ENCODE measurements at places on chromosomes 3 and 15.

DNA sequence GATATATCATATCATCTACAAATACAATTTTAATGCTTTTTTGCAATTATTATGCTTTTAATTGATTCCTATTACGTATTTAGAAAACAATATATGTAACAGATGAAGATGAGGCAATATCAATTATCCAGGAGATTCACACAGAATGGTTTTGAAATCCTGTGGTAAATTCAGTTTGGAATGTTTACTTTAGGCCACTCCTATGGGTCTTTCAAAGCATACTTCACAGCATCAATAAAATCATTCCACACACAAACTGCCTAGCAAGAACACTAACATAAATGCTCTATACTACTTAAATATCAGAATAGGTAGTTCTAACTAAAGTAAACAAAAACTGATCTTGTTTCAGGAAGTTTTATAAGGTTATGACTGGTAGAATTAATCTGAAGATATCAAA, 90.5 kb downstream of the FAM227B start:
- DNase-seq: peak; percentile 28

- DNase-seq: peak; percentile 50
These were observed 33.3 kb upstream of the PAQR5 start for GRCh38 chr15:69265347-69265955.

- no peak for DNase-seq
These were observed 10.6 kb downstream of the PLA2G4B start for GRCh38 chr15:41849204-41849603.

DNA sequence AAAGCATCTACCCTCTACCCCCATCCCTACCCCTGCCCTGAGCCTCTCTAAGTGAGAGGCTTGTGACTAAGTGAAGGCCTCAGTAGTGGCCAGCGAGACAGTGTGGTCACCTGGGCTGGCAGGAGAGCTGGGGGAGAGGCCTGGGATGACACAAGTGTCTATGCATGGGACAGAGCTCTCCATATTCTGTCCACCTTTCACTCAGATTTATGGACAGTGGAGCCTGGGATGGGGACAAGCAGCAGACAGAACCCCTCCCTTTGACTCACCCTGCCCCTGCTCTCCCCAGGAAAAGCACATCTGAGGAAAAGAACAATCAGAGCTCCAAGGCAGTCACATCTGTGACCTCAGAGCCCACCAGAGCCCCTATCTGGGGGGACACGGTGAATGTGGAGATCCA, 26.0 kb downstream of the CCDC33 start:
- no peak for DNase-seq

GRCh38 chr3:122800706-122801237, 5.9 kb downstream of the SLC49A4 start:
- no peak for DNase-seq

- DNase-seq: no peak
These were observed 11.8 kb upstream of the CDV3 start for GRCh38 chr3:133561679-133562078.

- DNase-seq: no peak
These were observed 9.1 kb downstream of the RASL12 start for GRCh38 chr15:65058394-65059368.

DNA sequence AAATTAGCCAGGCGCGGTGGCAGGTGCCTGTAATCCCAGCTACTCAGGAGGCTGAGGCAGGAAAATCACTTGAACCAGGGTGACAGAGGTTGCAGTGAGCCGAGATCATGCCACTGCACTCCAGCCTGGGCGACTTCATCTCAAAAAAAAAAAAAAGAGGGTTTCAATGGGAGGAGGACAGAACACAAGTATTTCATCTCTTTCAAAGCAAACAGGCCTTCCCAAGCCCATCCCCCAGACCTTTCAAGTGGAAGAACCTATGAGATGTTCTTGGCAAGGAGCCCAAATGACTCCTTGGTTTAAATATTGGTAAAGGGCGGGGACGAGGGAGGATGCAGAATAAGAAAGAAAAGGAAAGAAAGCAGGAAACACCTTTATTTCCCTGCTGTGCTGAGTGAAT, 62.2 kb upstream of the MCF2L2 start:
- no peak for DNase-seq

- DNase-seq: no peak
These were observed 55.2 kb downstream of the TBL1XR1 start for GRCh38 chr3:177141899-177142646.

DNA sequence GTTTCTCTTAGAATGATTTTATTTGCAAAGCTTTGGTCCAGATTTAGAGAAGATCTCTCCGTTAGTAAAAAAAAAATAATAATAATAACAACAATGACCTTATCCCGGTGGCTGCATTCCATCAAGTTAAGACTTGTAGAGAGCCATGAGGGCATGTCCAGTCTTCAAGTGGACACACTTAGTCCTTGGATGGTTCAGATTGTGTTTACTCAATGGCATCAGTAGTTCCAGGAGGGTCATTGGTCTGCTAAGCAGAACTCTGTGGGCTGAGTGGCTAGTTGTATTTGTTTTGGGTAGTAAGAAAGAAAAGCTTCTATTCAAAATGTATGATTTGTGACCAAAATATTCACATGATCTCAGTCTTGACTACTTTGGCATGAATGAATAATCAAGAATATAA, 116.3 kb upstream of the UBE2E2 start:
- DNase-seq: no peak

GRCh38 chr15:36811903-36812302, 232.5 kb downstream of the CDIN1 start:
- no peak for DNase-seq

- DNase-seq: peak; percentile 11
These were observed 676.2 kb downstream of the NAALADL2 start for GRCh38 chr3:175535351-175535750.

DNA sequence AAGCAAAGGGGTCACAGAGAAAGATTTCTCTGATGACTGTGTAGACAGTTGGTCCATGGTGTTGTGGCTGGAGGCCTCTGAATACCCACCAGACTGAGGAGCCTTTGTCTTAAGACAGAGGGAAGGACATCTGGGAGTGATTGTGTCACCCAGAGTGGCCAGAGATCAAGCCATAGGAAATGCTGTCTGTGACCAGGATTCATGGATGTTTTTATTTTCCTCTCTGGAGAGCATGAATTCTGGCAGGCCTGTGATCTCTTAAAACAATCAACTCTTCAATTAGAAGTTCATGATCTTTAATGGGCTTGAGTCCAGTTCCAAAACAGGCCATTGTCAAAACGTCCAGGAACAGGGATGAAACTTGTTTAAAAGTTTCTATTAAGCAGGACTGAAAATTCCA, 198.9 kb upstream of the CTDSPL start:
- DNase-seq: no peak

DNA sequence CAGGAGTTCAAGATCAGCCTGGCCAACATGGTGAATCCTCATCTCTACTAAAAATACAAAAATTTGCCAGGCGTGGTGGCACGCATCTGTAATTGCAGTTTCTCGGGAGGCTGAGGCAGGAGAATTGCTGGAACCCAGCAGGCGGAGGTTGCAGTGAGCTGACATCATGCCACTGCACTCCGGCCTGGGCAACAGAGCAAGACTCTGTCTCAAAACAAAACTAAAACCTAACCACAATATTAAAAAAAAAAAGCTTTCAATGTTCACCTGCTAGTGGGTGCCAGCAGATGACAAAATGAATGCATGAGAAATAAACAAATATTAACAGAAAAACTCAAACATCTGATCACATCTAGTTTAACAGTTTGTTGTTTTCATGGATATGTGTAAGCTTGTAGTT, 9.0 kb downstream of the SLC24A1 start:
- DNase-seq: no peak

DNA sequence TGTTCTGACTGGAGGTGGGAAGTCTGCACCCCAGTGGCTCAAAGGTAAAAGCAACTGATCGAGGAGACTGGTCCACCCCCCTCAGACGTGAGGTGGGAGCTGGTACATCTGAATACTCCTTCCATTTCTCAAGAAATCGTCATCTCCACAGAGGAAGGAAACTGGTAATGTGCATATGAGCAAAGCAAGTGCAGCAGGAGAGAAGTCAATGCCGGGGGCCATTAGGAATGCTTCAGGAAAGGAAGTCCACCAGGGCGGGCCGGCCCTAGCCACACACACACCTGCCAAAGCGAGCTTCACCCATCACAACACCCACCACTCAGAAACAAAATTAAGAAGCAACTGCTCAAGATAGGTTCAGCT, 8.5 kb downstream of the TBC1D2B start:
- DNase-seq: no peak

GRCh38 chr15:80920271-80920699, 69.3 kb downstream of the MESD start:
- DNase-seq: no peak

GRCh38 chr3:59813148-59813538, 763.3 kb upstream of the CFAP20DC start:
- DNase-seq: no peak

All from EH (cell line).